Purkinje cell (primary cell): ENCODE measurements at places on chromosomes 1 and 21. TPM values are rescaled to one million over a fixed set of nuclear protein-coding genes. Genes with fewer than 3 reads are reported as not detected.

Gene WDR64
- polyA plus RNA-seq, result not detected in 2 replicates

Gene GBP6
- polyA plus RNA-seq, result not detected in 2 replicates

Gene RNU1-1
- not detected in 2 replicates for polyA plus RNA-seq

Gene TMEM125
- polyA plus RNA-seq, result 0.27 TPM in 2 replicates

Gene IL20
- not detected in 2 replicates for polyA plus RNA-seq

Gene LIPI
- 0.34 and 0.43 TPM in 2 replicates for polyA plus RNA-seq

Gene KCTD3
- 26.0 and 33.6 TPM in 2 replicates for polyA plus RNA-seq

Gene RAP1A
- 43.6 and 44.9 TPM in 2 replicates for polyA plus RNA-seq

Gene KIF26B
- 0.52 and 0.56 TPM in 2 replicates for polyA plus RNA-seq

Gene HMGN2
- 145 and 146 TPM in 2 replicates for polyA plus RNA-seq

Gene AMY1C
- not detected in 2 replicates for polyA plus RNA-seq

Gene LRRC71
- polyA plus RNA-seq, result not detected in 2 replicates

Gene OR10J1
- not detected in 2 replicates for polyA plus RNA-seq

Gene LAD1
- polyA plus RNA-seq, result not detected in 2 replicates

Gene NUP210L
- polyA plus RNA-seq, result 0.11 and 0.27 TPM in 2 replicates

Gene LINGO4
- polyA plus RNA-seq, result 85.0 and 115 TPM in 2 replicates

Gene ORC1
- 0.36 TPM in 1 of 2 replicates, not detected in the other for polyA plus RNA-seq

Gene NPHS2
- not detected in 2 replicates for polyA plus RNA-seq

Gene BSND
- polyA plus RNA-seq, result not detected in 2 replicates

Gene CSF3R
- polyA plus RNA-seq, result not detected in 2 replicates

Gene HRNR
- polyA plus RNA-seq, result 0.22 TPM in 1 of 2 replicates, not detected in the other

Gene MTF1
- 1.6 and 3.7 TPM in 2 replicates for polyA plus RNA-seq

Gene CLCNKA
- polyA plus RNA-seq, result not detected in 2 replicates

Gene SEMA6C
- polyA plus RNA-seq, result 0.95 and 2.5 TPM in 2 replicates

Gene MNDA
- 0.41 TPM in 1 of 2 replicates, not detected in the other for polyA plus RNA-seq

Gene INSRR
- polyA plus RNA-seq, result not detected in 2 replicates

Gene FGR
- polyA plus RNA-seq, result 1.0 TPM in 1 of 2 replicates, not detected in the other

Gene ETV3L
- polyA plus RNA-seq, result not detected in 2 replicates

Gene AMPD1
- polyA plus RNA-seq, result not detected in 2 replicates

Gene CD53
- not detected in 2 replicates for polyA plus RNA-seq

Gene ADORA3
- 0.49 TPM in 1 of 2 replicates, not detected in the other for polyA plus RNA-seq

Gene FCRL4
- polyA plus RNA-seq, result not detected in 2 replicates

Gene SAMD11
- 0.13 TPM in 1 of 2 replicates, not detected in the other for polyA plus RNA-seq

Gene C1orf185
- polyA plus RNA-seq, result not detected in 2 replicates

Gene TM2D1
- 345 and 419 TPM in 2 replicates for polyA plus RNA-seq

Gene S100A5
- polyA plus RNA-seq, result not detected in 2 replicates

Gene FAAH
- 8.6 and 8.9 TPM in 2 replicates for polyA plus RNA-seq

Gene RBBP5
- polyA plus RNA-seq, result 8.0 and 15.6 TPM in 2 replicates

Gene TDRD5
- polyA plus RNA-seq, result not detected in 2 replicates

Gene PLA2G4A
- 0.48 TPM in 1 of 2 replicates, not detected in the other for polyA plus RNA-seq

Gene COL11A1
- 0.08 and 2.6 TPM in 2 replicates for polyA plus RNA-seq

Gene KRTAP12-2
- polyA plus RNA-seq, result not detected in 2 replicates

Gene RPTN
- polyA plus RNA-seq, result not detected in 2 replicates

Gene PAQR6
- 0.20 and 1.6 TPM in 2 replicates for polyA plus RNA-seq

Gene TMEM52
- not detected in 2 replicates for polyA plus RNA-seq

Gene TMEM269
- polyA plus RNA-seq, result not detected in 2 replicates

Gene PTTG1IP
- polyA plus RNA-seq, result 9.0 and 12.0 TPM in 2 replicates

Gene PYHIN1
- polyA plus RNA-seq, result not detected in 2 replicates

Gene CFAP107
- not detected in 2 replicates for polyA plus RNA-seq

Gene TRAPPC3
- 18.7 and 23.2 TPM in 2 replicates for polyA plus RNA-seq

Gene NUF2
- polyA plus RNA-seq, result 2.9 and 3.1 TPM in 2 replicates

Gene ZNF683
- polyA plus RNA-seq, result 0.34 TPM in 1 of 2 replicates, not detected in the other

Gene ANGPTL1
- 0.52 TPM in 1 of 2 replicates, not detected in the other for polyA plus RNA-seq

Gene MGST3
- polyA plus RNA-seq, result 945 and 1,054 TPM in 2 replicates

Gene VCAM1
- 0.71 and 1.1 TPM in 2 replicates for polyA plus RNA-seq
